ENCODE measurements at places on chromosomes 11 and 22. TPM values are rescaled to one million over a fixed set of nuclear protein-coding genes. Genes with fewer than 3 reads are reported as not detected.

DNA sequence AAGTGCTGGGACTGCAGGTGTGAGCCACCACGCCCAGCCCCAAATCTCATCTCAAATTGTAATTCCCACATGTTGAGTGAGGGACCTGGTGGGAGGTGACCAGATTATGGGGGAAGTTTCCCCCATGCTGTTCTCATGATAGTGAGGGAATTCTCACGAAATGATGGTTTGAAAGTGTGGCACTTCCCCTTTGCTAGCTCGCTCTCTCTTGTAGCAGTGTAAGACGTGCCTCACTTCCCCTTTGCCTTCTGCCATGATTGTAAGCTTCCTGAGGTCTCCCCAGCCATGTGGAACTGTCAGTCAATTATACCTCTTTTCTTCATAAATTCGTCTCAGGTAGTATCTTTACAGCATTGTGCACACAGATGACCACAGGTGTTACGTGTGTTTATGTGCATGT, 357.8 kb downstream of the CADM1 start:
- DNase-seq, result no peak

- DNase-seq, result peak; percentile 71
These were observed 13.0 kb downstream of the PIK3IP1 start for GRCh38 chr22:31279327-31279669.

DNA sequence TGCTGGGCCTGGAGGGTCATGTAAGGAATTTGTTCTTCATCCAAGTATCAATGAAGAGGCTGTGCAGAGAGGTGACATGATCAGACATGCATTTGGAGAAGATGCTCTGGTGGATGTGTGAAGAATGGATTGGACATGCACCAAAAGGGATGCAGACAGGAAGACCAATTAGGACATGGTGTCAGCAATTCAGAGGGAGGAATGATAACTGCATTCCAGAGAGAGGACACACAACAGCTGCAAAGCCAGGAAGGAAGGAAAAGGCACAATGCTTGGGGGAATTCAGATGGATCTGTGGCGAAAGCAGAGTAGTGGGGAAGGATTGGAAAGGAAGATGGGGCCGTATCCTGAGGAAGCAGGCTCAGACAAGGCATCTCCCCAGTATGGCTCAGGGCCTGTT, 5.2 kb upstream of the ARRB1 start:
- no peak for DNase-seq

CLMP gene
- total RNA-seq, result 27.0 TPM

PIH1D2 gene
- total RNA-seq, result 1.0 TPM

DNA sequence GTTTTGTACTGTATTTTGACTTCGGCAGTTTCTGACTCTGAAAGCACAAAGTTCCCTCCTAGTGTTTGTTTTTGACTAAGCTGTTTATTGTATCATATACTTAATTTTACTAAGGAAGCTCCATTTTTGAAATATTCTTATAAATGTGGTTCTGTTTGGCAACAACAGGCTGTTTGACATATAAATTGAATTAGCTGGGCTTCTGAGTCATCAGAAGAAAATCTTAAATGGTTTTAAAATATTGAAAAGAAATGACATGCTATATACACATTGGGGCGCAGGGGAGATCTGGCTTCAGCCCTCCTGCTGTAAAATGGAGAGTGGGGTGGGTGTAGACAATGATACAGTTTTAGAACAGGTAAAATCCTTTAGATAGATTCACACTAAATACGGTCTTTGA, 38.6 kb downstream of the SHISA8 start:
- DNase-seq, result no peak

- DNase-seq, result no peak
These were observed 4.5 kb downstream of the OR5B21 start for GRCh38 chr11:58503361-58503856.

GAS2L1 gene
- total RNA-seq, result 68.7 TPM

DNA sequence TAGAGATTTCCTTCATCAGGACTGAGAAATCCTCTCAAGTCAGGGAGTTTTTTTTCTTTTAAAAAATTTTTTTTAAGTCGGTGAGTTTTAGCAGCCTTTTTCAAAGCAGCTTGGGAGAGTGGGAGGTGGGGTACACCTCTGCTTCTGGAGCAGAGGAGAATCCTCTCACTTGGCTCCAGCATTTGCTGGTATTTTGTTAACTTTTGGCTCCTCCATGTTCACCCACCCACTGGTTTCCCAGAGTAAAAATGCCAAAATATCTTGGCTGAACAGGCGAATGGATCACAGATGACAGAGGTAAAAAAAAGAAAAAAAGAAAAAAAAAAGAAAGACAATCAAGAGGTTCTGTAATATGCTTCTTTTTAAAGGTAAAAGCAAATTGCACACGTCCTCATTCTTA, 68.0 kb downstream of the GAB2 start:
- no peak for DNase-seq

DNA sequence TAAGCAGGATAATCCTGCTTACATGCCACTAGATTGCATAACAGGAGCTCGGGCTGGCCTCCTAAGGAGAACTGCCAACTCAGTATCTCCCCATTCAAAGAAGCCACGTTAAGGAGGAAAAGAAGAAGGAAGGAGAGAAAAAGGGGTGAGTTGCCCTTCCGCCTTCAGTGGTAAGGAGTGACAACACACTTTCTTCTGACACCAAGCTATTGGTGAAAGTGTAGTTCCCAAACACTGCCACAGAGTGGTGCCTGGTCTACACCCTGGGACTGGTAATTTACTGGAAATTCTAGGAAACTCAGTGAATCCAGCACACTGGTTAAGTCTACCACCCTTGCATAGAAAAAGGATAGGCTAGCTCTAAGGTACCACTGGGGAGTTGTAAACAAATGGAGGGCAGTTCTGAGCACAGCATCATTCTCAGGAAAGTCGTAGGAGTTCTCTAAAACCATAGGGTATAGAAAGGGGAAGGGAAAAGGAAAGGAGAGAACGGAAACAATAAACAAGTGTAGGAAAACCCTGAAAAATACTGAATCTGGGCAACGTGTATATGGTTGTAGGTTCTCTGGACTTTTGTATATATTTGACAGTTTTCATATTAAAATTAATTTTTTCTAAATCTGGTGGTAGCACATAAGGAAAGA, 58.2 kb downstream of the RRAS2 start:
- peak; percentile 50 for DNase-seq

TEX54 gene
- total RNA-seq, result not detected

OR10G8 gene
- total RNA-seq, result not detected

DNA sequence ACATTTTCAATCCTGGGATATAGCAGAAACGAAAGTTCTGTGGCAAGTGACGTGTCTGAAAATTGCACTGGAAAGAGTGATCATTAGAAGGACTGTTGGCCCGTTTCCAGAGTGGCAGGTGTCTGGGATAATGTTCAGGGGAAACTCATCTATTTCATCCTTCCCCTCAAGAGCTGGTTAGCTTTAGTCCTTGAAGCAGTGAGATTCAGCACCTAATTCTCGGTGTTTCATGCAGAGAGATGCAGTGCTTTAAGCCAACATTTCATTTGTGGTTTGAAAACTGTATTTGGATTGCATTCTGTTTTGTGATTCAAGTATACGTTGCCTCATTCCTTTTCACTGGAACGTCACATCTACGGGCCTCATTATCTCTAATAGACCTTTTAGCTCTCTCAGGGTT, 205.0 kb upstream of the RAG2 start:
- DNase-seq, result no peak

GRCh38 chr22:19232623-19233022, 54.1 kb upstream of the SLC25A1 start:
- DNase-seq, result no peak

DNA sequence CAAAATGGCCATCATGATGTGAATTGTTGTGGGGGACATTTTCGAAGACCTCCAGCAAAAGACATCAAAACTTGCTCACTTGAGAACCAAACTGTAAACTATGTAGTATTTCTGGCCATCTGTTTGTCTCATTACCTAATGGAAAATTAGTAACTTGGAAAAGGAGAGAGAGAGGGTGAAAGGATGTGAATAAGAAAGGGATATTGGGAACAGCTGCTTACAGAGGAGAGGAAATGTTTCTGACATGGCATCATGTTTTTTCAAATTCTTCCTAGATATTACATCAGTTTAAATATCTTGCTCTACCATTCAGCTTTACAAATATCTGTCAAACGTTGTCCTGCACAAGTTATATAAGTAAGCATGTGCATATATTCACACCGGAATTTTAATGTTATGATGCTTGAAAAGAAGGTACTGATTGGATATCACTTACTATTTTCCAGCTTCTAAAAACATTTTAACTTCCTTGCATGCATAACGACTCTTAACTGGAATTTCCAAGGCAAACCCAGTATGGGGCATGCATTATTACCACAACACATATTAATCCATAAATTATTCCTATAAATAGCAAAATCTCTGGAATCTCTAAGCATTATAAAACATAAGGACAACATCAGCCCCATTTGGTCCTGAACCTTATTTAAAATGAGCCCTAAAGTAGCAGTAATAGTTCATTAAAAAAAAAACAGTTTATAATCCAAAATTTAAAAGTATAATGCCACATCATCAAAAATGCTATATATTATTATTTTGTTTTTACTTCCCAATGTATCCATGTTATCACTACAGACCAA, 20.0 kb downstream of the GUCY1A2 start:
- no peak for DNase-seq

- peak; percentile 94 for DNase-seq
These were observed 1.1 kb downstream of the SLC43A3 start for GRCh38 chr11:57425565-57426438.

DNA sequence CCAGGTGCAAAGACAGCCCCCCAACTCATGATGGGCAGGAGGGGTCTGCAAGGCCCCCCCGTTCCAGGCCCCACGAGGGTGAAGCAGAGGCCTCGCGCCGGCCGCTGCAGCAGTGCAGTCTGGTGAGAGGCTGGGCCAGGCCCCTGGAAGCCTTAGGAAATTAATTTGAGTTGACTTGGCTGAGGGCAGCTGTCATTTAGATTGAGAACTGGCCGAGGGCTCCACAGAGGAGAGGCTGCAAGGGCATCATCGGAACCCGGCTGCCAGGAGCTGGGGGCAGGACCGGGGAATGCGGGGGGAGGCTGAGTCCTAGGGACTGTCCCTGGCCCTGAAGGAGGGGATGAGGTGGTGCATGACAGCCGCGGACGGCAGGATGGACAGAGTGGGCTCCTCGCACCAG, 39.9 kb downstream of the MN1 start:
- no peak for DNase-seq

- no peak for DNase-seq
These were observed 1.3 kb upstream of the RFPL2 start for GRCh38 chr22:32205974-32206773.

SMC1B gene
- total RNA-seq, result not detected

GRCh38 chr22:18110194-18110953, at the start of gene TUBA8:
Gene TUBA8, plus strand, starts transcription at chr22:18110809. Its CDS starts 57 bp downstream, at chr22:18110866.
- DNase-seq, result peak; percentile 31

- no peak for DNase-seq
These were observed 48.3 kb downstream of the MYH9 start for GRCh38 chr22:36339171-36340065.

GRCh38 chr22:31241200-31241599, 29.1 kb downstream of the LIMK2 start:
- no peak for DNase-seq

DNA sequence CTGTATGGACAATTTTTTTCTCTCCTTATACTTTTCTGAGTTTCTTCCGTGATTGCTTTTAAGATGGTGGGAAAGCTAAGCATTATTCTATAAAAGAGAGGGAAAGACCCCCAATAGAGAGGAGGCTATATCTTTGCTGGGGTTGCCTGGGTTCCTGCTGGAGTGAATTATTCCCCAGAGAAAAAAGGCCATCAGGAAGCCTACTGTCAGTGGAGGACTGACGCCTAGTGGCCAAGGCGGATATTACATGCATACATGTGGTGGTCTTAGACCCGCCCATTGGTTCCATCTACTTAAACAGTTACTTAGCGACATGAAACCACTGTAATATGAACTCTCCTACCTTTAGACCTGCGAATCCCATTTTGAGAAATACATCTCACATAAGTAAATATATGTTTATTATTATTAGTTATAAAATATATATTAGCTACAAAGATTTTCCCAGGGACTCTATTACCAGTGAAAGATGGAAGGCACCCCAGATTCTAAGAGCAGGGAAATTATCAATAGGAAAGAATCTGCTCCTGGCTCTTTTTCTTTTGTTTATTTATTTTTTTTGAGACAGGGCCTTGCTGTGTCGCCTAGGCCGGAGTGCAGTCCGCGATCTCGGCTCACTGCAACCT, 15.7 kb upstream of the PGA3 start:
- peak; percentile 91 for DNase-seq

UPK3A gene
- 0.49 TPM for total RNA-seq

- no peak for DNase-seq
These were observed 241.6 kb downstream of the SWAP70 start for GRCh38 chr11:9905501-9905951.

DNA sequence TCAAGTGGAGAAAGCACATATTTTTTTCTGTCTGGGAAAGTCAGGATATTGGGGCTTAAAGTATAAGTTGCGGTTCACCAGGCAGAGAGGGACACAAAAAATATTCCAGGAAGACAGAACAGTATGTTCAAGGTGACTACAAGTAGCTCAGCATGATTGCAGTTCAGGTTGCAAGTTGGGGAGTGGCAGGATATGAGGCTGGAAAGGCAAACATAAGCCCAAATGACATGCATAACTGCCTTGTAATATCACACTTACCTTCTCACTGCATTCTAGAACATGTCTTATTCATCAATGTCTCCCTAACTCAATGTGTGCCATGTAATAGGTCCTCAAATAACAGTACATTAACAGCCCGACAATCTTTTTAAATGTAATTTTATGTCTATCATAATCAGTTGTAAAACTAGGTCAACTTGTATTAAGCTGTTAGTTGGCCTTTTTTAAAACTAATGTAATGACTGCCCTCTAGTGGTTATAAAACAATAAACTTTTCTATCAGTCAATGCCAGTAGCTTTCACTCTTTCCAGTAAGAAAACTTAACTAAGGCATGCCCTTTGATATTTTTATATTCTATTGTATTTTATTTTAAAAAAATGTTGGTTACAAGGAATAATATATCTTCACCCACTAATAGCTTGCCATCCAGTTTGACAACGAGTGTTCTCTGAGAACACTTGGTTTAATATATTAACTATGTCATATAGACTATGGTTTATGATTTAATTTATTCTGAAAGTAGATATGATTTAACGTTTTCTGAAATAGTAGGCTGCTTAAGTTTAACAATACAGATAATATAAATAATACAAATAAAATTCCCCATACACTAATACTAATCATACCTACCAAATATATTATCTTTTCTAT, 39.4 kb upstream of the CFAP300 start:
- no peak for DNase-seq

PNPLA5 gene
- 4.8 TPM for total RNA-seq

MS4A6E gene
- total RNA-seq, result not detected

GRCh38 chr22:28950617-28951411, 67.4 kb downstream of the ZNRF3 start:
- peak; percentile 29 for DNase-seq

GRCh38 chr22:48258064-48258701, 1495.7 kb downstream of the TBC1D22A start:
- DNase-seq, result no peak

GRCh38 chr22:27815826-27816530, 14.4 kb upstream of the MN1 start:
- no peak for DNase-seq

DNA sequence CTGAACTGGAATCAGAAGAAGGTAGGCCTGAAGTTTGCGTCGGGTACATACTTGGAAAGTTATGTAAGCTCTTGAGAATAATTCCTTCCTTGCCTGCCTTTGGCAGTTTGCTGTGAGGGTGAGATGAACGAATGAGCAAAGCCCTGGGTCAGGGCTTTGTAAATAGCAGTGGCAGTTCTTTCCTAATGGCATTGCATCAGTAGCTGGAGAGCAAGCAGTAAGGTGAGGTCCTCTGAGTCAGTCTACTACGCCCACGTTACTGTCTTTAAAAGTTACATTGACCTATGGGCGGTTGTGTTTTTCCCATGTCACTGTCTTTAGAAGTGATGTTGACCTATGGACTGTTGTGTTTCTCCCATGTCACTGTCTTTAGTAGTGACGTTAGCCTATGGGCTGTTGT, 179.1 kb upstream of the E2F8 start:
- DNase-seq, result no peak

PLEKHB1 gene
- total RNA-seq, result 3.6 TPM

All from lower leg skin (tissue), 4 donors.